Activated T-helper 1 cell treated with anti-CD3 and anti-CD28 coated beads, Interleukin-2, amount 50 U/mL, for 16 hours (primary cell): ENCODE measurements at places on chromosomes 7 and 10.
A peak's percentile ranks its signal among the peaks of the same experiment; 100 is the strongest.

DNA sequence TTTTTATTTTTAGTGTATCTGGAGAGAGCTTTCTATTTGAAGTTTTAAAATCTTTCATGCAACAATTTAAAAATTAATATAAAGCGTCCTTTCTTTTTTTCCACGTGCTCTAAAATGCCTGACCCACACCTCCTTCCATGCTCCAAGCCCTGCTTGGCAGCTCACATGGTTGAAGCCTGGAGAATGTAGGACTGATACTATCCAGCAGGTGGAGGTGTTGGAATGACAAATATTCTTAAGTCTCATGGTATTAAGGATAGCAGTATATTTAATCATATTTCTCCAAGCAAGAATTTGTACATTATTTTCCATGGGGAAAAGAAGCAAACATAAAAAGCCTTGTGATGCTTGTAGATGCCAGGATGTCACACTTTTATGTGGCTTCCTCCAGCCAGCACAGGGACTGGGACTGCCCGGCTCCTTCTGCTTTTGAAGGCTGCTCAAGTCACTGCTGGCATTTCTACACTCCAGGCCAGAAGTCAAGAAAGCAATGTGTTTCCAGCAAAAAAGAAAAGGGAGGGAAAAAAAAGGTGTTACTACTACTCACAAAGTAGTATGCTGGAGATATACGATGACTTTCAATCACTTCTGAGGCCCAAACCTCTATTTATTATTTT lies 49.7 kb downstream of the BZW2 start:
- DNase-seq, result no peak

DNA sequence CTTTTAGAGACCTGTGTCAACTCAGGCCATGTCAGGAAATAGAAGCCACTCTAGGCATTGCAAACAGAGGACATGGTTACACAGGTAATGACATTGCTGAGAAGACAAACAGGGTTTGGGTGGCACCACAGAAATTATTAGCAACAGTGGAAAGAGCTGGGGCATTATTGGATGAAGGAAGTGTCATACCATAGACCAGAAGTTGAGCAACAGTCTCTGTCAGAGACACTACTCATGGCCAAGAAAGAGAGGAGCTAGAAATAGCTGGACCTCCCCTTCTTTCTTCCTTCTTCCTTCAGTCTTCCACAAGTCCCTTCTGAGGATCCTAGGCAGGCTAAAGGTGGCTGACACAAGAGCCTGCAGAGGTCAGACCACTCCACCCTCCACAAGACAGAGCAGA lies 4.2 kb upstream of the LIPA start:
- no peak for DNase-seq

DNA sequence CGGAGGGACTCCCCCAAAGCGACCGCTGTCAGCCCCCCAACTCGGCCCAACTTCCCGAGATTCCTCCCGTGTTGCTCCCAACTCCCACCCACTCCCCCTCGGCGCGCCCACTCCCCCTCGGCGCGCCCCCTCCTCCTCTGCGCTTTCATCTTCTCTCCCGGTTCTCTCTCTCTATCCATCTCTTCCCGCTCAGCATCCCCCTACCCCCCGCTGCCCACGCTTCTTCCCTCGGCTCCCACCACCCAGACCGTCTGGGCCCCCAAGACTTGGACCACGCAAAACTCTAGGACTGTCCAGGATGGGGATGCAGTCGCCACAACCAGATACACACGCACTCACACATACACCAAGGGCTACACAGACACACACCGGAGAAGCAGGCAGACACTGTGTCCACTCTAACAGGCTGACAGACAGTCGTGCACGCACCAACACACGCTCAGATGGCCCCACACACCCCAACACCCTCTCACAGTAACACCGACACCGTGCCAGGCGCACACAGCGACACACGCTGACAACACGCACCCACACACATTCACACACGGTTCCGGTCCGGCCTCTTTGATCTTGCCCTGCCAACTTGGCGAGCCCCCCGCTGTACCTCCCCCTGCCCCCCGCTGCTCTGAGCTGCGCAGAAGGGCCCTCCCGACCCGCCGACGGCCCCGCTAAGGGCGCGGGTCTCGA lies 1.1 kb downstream of the GRID1 start:
- no peak for DNase-seq

- DNase-seq, result no peak
Measured at GRCh38 chr10:36450380-36450779, 675.0 kb upstream of the ANKRD30A start.

GRCh38 chr10:29917311-29917710 lies 142.1 kb downstream of the JCAD start:
- DNase-seq, result no peak

DNA sequence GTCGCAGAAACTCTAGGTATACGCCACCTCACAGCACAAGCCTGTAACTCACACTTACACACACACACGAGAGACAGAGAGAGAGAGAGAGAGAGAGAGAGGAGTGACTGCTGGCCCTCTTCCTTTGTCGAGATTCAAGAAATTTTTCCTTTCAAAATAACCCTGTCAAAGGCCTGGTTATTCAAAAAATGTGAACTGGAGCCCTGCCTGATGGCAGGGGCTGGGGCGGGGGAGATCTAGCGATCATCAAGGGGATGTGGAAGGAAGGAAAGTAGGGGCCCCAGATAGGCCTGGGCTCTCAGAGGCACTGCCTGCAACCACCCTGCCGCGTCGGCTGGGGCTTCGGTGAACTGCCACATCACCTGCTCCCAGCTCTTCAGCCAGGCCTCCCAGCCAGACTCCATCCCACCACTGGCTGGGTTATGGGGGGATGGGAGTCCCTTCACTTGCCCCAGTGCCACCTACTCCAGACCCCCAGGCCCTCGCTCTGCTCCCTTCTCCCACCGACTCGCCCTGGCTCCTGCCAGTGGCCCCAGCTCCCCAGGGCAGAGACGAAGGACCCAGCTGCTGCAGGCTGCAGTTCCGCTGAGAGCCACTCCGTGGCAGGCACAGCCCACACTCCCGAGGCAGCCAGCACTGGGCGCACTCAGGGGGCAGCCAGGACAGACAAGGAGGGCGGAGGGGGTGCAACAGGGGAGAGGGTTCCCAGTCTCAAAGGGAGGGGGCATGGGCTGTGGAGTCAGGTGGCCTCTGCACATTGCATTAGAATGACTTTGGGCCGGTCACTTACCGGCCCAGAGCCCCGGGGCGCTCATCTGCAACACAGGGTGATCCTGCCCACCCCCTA lies 15.3 kb downstream of the KCNH2 start:
- peak; percentile 38 for DNase-seq

DNA sequence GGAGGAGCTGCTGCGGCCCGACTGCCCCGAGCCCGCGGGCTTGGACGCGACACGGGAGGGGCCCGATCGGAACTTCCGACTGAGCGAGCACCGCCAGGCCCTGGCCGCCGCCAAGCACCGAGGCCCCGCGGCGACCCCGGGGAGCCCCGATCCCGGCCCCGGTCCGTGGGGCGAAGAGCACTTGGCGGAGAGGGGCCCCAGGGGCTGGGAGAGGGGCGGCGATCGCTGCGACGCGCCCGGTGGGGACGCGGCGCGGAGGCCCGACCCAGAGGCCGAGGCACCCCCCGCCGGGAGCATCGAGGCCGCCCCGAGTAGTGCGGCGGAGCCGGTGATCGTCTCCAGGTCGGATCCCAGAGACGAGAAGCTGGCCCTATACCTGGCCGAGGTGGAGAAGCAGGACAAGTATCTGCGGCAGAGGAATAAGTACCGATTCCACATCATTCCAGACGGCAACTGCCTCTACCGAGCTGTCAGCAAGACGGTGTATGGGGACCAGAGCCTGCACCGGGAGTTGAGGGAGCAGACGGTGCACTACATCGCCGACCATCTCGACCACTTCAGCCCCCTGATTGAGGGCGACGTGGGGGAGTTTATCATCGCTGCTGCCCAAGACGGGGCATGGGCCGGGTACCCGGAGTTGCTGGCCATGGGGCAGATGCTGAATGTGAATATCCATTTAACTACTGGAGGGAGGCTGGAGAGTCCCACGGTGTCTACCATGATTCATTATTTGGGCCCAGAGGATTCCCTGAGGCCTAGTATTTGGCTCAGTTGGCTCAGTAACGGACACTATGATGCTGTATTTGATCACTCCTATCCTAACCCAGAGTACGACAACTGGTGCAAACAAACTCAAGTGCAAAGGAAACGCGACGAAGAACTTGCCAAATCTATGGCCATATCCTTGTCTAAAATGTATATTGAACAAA lies 1.4 kb downstream of the OTUD1 start:
- peak; percentile 12 for DNase-seq

DNA sequence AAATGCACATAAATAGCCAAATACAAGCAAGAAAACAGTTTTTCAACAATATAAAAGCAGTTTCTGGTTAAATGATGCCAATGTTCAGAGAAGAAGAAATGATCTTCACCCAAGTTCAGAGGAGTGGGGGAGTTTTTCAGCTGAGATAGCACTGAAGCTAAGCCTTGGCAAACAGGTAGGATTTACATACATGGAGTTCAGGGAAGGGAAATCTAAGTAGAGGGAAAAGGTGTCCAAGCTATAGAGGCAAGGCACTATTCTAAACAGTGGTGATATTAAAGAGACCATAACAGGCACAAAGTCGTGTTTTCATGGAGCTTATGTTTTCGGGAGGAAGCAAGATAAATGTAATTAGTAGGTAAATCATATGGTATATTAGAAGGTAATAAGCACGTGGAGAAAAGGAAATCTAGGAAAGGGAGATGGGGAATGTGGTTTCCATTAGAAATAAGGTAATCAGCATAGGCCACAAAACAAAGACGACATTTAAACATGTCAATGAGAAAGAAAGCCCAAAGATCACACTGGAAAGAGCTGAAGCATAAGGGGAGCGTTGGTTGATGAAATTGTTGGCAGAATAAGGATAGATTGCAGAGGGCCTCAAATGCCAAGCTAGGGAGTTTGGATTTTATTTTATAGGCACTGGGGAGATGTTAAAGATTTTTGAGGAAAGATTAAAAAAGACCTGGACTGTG lies 704.3 kb downstream of the MAGI2 start:
- DNase-seq, result no peak

DNA sequence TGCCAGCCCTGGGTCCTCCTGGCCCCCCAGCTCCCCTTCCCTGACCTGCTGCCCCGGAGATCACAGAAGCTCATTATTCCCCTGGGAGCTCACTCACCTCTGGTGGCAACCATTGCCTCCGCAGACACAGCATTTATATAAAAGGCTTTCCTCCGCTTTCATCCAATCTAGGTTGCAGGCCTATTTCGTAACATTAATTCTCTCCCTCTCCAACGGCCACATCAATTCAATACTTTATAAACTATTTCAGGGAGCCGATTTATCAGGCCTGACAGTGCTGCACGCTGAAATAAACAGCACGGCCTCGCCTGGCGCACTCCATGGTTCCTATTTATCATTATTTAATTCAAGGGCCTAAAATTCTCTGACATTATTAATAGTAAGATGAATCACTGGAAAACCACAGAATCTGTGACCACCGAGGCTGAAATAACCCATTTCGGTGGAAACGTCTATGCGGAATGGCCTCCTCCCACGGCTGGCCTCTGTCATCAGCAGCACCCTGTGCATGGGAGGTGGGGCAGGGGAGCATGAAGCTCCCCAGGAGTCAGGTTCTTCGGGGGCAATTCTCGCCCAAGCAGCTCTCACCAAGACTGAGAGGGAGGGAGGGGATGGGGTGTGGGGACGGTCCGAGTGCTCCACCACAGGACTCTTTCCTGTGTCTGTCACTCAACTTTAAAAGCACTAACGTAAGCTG lies 249.3 kb upstream of the PFKP start:
- DNase-seq, result no peak

GRCh38 chr7:50641442-50642405 lies 76.5 kb upstream of the DDC start:
- no peak for DNase-seq

DNA sequence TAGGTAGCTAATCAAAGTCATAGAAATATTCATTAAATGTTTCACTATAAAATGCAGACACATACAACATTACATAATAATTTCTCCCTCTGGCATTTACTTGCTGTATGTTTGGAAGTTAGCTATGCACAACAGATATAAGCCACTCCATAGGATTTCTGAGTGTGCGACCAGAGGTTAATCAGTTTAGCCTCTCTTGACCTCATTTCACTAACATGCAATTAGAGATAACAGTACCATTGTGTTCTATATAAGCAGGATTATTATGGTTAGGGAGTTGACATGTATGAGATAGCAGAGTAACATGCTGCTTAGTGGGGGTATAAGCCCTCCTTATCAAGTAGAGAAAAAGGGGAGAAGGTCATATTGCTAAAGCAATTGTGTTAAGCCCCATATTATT lies 26.4 kb downstream of the GLUD1 start:
- DNase-seq, result no peak

DNA sequence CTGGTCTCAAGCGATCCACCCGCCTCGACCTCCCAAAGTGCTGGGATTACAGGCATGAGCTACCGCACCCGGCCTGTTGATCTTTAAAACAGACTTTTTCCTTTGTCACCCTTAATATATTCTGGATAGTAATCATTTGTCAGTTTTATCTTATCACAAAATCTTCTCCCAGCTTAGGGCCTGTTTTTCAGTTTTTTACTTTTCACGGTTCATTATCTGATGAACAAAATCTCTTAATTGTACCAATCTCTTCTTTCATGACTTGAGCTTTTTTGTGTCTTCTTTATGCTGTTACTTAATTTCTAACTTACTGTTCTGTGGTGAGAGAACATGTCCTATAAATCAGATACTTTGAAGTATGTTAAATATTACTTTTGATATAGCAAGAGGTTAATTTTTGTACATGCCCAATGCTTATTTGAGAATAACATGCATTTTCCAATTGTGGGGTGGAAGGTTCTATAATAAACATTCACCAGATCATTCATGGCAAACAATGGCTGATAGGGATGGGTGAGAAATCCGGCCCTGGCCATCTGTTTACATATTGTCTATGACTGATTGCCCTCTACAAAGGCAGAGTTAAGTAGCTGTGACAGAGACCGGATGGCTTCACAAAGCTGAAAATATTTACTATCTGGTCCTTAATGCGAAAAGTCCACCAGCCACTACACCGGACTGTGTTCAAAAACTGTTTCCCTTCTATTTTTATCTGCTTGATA lies 5.3 kb downstream of the PAPOLB start:
- DNase-seq, result no peak

DNA sequence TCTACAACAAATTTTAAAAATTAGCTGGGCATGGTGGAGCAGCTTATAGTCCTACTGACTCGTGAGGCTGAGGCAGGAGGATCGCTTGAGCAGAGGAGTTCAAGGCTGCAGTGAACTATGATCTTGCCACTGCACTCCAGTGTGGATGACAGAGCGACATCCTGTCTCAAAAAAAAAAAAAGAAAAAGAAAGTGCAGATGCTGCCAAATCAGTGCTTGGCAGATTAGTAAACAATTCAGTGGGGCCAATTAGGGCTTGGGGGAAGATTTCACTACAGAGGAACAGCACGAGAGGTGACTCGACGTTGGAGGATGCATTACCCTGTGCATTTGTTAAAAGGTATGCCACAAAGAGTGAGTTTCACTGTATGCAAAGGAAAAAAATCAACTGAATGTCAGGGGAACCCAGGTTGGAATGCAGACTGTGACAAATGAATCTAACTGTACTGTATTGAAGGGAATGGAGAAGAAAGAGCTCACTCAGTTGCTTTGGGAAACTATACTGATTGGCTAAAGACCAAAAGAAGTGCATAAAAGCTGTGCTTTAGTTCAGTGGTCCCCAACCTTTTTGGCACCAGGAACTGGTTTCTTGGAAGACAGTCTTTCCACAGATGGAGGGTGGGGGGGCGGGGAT lies 31.6 kb downstream of the GARIN1A start:
- no peak for DNase-seq

GRCh38 chr7:130966246-130967009 lies 232.4 kb upstream of the KLF14 start:
- no peak for DNase-seq
